ENCODE measurements at places on chromosomes 2 and 18. TPM values are rescaled to one million over a fixed set of nuclear protein-coding genes. Genes with fewer than 3 reads are reported as not detected.

ALPI gene
- not detected for polyA plus RNA-seq

NAT8 gene
- polyA plus RNA-seq: not detected

NT5DC4 gene
- polyA plus RNA-seq: not detected

FARSB gene
- polyA plus RNA-seq: 15.3 TPM

MYO3B gene
- 0.11 TPM for polyA plus RNA-seq

BOLL gene
- polyA plus RNA-seq: not detected

OTX1 gene
- polyA plus RNA-seq: not detected

STAT4 gene
- polyA plus RNA-seq: 5.1 TPM

SPP2 gene
- polyA plus RNA-seq: not detected

ANO7 gene
- polyA plus RNA-seq: not detected

HOXD4 gene
- not detected for polyA plus RNA-seq

SYT4 gene
- polyA plus RNA-seq: 167 TPM

UGT1A3 gene
- not detected for polyA plus RNA-seq

DCC gene
- polyA plus RNA-seq: 37.4 TPM

IHH gene
- polyA plus RNA-seq: not detected

CCDC102B gene
- polyA plus RNA-seq: 8.7 TPM

WNT10A gene
- 0.20 TPM for polyA plus RNA-seq

PDCL3 gene
- 18.5 TPM for polyA plus RNA-seq

SLC5A7 gene
- not detected for polyA plus RNA-seq

RASGRP3 gene
- polyA plus RNA-seq: 20.2 TPM

PELI1 gene
- 34.9 TPM for polyA plus RNA-seq

LOXHD1 gene
- polyA plus RNA-seq: not detected

RTP5 gene
- polyA plus RNA-seq: 1.2 TPM

DOCK10 gene
- polyA plus RNA-seq: 2.9 TPM

UGT1A9 gene
- polyA plus RNA-seq: not detected

SERPINB2 gene
- polyA plus RNA-seq: not detected

CLEC4F gene
- polyA plus RNA-seq: not detected

ATL2 gene
- polyA plus RNA-seq: 66.8 TPM

DLGAP1 gene
- polyA plus RNA-seq: 4.5 TPM

Measured in neural cell (in vitro differentiated cells).